ENCODE measurements at places on chromosomes 11 and 22.

GRCh38 chr22:29925402-29925801, 42.4 kb downstream of the MTMR3 start:
- no peak for DNase-seq

DNA sequence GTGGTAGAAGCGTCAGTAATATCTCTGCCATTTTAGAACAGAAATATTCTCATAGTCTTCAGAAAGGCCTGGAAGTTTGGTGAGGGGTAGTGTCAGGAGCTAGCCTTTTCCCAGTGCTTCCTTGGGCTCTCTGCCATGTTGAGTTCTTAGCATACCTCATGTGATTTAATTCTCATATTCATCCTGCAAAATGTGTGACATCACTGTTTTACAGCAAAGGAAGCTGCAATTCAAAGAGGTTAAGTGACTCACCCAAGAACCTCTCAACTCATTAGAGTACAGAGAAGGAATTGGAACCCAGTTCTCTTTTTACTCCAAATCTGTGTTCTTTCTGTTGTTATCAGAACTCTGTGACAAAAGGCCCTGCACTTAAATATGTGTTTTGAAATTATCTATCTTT, 72.1 kb downstream of the RNF169 start:
- no peak for DNase-seq

DNA sequence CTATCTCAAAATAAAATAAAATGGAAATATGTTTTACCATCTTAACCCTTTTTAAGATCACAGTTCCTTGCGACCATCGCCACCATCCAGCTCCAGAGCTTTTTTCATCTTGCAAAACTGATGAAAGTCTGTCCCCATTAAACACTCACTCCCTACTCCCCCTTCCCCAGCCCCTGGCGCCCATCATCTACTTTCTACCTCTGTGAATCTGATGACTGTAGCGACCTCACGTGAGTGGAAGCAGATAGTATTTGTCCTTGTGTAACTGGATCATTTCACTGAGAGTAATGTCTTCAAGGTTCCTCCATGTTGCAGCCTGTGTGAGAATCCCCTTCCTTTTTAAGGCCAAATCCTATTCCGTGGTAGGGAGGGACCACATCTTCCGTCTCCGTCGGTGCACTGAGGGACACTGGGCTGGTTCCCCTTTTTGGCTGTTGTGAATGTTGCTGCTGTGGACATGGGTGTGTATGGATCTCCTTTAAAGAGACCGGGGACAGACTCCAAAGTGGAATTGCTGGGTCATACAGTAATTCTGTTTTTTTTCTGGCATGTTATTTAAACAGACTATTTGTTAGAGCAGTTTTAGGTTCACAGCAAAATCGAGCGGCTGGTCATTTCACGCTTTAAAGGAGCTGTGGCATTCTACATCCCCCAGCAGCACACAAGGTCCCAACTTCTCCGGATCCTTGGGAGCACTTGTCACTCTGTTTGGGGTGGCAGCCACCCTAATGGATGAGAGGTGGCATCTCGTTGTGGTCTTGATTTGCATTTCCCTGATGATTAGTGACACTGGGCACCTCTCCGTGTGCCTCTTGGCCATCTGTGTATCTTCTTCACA, 120.0 kb downstream of the KCNQ1 start:
- DNase-seq = no peak

DNA sequence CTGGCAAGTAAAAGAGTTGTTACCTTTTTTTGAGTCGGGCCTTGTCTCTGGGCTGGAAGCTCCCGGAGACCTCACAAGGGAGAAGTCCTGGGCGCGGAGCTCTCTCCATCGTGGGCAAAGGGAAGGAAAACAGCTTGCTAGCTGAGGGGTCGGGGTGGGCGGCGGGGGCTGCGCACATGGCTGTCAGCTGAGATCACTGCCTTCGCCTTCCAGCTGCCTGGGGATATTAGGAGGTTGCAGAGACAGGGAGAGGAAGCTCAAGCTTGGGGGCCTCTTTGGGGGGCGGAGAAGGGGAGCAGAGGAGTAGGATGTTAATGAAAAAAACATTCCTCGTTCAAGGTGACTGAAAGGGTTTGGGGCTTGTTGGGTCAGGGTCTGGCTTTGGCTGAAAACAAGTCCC, 49.2 kb upstream of the ALX4 start:
- no peak for DNase-seq

- no peak for DNase-seq
These were observed at the start of gene MRGPRF for GRCh38 chr11:69013009-69013951. MRGPRF (minus strand) TSS chr11:69013246; CDS start chr11:69009901, 3,345 bp downstream.

GRCh38 chr11:130390071-130390758, 38.2 kb downstream of the ADAMTS8 start:
- DNase-seq = no peak

DNA sequence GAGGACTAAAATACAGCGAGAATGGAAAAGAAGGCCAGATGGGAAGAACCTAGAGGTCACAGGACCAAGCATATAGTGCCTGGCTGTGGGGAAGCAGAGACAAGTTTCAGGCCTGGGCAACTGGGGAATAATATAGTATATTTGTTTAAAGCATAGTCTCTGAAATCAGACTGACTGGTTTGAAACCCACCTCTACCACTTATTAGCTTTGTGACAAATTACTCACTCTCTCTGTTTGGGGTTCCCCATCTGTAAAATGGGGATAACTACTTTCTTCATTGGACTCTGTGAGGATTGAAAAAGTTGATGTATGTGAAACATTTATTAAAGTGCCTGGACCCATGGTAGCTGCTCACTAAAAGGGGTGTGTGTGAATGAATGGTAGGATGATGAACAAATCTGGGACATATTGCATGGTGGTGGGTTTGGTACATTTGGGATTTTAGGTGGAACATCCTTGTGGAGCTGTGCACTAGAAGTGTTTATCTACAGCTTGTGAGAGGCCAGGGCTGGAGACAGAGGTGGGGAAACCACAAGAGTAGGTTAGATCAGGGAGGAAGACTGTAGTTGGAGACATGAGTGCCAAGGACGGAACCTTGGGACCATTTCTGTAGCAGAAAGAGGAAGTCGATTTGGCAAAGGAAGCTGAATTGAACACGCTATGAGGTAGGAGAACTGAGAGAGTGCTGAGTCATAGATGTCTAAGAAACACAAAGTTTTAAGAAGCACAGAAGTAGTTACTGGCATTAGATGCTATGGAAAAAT, 52.6 kb downstream of the SWAP70 start:
- no peak for DNase-seq

DNA sequence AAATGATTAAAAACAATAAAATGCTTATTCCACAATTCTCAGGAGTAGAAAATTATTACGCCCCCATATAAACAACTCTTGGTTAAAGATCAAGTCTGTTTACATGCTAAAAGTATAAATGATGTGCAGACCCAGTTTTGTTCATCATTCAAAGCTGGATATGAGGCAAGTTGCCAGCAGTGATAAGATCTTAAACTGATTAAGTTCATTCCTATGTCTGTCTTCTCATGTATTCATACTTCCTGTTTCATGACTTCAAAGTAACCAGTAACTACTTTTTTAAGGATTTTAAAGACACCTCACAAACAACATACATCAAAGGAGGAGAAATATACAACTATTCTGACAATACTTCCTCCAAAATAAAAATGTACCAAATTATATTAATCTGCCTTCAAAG, 55.0 kb upstream of the ARHGAP32 start:
- DNase-seq = no peak

DNA sequence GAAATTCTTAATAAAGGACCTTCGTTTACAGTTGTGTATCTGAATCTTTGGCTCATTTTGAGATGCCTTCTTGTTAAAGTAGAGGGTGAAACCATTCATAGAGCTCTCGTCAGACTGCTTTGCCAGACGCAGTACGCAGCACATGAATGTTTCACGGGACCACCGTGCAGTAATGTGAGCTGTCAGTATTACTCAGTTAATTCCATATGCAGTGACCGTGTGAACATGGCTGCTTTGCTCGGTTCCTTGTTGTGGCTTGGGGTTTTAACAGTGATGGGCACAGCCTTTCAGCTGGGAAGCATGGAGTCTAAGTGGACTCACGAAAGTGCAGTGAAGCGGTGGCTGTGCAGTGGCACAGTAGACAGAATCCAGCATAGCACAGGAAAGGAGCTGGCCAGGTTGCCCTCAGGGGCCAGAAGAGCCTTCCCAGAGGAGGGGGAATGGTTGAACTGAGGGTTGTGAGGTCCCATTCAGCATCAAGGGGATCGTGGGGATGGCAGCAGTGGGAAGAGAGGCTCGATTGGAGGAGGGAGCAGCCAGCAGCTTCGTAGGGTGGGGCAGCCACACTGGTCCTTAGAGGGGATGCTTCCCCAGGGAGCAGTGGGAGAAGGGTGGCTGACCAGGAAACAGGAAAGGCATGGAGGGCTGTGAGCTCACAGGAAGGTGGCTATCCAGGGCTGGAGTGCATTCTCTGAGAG, 31.4 kb downstream of the PPFIA1 start:
- no peak for DNase-seq

DNA sequence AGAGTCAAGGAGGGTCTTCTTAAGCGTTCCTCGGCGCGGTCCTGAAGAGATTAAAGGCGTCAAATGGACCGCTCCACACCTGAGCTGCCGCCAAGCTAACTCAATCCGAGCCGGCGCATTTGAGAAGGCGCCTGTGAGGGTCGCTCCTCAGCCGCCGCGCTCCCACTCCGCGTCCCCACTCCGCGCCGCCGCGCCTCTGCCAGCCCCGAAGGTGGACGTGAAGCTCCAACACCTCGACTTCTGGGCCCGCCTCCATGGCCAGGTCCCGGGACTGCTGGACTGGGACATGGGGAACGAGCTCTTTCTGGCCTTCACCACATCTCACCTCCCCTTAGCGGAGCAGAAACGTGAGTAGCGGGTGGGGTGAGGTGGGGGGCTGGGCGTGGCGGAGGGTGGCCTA, at the start of gene FOXR1:
FOXR1 (plus strand) TSS at position 116 of the 400 bp plus-strand sequence; CDS start at position 287, 171 bp downstream.
- DNase-seq = no peak
